HTR-8/SVneo (cell line): ENCODE measurements at places on chromosomes 12 and 14.

- DNase-seq = no peak
Measured at GRCh38 chr14:89466944-89467343, 49.9 kb upstream of the FOXN3 start.

DNA sequence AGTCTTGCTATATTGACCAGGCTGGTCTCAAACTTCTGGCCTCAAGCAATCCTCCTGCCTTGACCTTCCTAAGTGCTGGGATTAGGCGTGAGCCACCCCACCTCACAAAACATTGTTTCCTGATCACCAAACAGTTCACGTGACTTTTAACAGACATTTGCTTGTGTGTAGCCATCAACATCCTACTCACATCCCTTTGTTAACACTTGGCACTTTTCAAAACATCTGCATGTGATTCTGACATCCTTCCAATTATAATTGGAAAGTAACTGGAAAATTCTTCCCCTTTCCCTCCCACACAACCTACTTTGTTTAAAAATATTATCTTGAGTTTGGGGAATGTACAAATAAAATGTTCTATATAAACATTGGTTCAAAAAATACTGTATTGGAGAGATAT is 317.9 kb downstream of the PCNX1 start:
- no peak for DNase-seq

DNA sequence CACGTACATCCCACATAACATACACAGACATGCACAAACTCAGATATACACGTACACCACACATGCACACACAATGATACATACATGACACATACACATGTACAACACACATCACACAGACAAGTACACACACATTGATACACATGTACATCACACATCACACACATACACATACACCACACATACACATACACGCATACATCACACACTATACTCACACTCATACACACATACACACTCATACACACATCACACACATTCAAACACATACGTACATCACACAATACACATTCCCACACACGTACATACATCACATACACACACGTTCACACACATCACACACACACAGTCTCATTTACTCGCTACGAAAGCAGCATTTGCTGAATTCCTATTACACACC is 4.5 kb downstream of the ZNF605 start:
- DNase-seq = no peak

- peak; percentile 85 for DNase-seq
Measured at GRCh38 chr14:92039063-92039718, 668 bp downstream of the TRIP11 start.

DNA sequence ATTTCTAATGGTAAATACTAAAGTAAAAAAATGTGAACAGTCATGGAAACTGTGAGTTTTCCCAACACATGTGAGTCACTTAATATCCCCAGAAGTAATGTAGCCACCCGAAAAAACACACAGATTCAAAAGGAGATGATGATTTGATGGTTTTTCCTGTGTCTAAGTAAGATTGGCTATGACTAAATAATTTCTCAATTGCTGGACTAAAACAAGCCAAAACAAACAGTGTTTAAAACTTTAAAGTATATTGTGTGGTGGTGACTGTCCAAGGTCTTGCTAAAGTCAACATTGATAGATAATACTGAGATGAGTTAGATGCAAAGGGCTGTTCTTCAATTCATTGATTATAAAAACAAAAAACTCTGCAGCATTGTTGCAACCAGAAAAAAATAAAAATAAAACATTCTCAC is 89.6 kb upstream of the SOX5 start:
- no peak for DNase-seq

- DNase-seq = no peak
Measured at GRCh38 chr12:65039301-65039700, 81.8 kb downstream of the WIF1 start.

DNA sequence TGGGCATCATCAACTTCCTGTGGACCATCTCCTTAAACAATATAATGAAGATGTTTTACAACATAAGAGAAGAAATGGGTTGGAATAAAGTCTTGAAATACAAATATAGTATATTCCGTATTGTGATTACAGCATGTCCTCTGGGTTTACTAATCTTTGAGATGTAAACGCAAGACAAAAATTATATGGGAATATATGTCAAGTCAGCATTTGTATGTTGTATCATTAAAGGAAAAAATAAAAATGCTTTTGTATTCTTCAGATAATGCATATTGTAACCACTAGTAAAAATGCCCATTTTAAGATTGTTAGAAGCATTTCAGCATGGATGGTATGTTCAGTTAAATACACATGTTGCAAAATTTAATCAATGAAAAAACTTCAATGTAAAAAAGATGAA is 893.3 kb downstream of the FLRT2 start:
- no peak for DNase-seq

DNA sequence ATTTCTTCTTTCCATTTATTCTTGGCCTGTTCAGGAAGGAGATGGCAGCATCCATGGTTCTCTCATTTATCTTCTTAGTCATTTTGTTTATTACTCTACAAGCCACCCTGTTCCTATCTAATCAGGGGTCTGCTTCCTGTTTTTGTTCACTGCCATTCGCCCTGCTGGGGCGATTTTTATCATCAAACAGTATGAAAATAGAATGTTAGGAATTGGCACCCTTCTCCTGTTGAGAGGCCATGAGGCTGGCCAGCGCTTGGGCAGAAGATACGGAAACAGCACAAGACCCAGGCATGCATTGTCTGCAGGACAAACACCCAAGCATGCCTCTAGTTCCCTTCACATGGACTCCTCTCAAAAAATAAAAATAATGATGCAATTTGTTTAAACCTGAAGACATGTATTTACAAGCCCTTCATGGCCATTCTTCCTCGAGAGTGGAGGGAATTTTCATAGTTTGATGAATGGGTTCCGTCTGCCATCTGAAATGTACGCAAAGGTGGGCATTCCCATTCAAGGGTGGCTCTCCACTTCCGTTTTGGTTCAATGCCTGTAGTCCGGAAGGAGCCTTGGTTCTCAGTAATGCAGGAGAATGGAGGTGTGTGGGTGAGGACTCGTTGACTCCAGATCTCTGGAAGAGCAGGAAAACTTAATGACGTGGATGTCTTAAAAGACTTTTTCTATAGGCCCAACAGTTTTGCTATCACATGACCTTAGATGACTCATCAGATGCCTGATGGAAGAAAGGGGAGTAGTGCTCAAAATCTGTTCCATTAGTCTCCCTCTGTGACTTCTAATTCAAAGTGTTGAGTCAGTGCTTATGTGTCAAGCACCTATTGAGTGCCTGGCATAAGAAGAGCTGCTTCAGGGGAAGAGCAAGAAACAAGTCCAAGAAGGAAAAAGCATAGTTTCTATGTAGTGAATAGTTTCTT is 252.4 kb upstream of the TBX3 start:
- DNase-seq = peak; percentile 31

DNA sequence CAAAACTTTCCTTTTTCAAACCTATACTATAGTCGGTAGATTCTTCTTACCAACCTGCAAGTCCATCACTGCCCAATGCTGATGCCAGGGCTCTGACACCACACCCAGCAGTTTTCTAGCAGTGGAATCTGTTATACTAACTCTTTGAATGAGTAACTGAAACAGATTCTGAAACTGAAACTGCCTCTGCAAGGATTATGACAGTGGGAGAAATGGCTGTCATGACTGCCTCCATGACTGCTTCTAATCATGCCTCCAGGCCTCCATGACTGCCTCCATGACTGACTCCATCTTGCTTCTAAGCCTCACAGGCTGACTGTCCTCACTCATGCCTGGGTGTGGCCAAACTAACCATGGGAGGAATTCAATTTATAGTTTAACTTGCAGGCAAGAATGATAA is 29.4 kb upstream of the OXA1L start:
- no peak for DNase-seq
